GM03348 (cell line): ENCODE measurements at places on chromosomes 1 and 21.

GRCh38 chr1:6476483-6476882 lies 10.5 kb upstream of the TNFRSF25 start:
- no peak for DNase-seq

- peak; percentile 71 for DNase-seq
These were observed 2.6 kb downstream of the PABPC4 start for GRCh38 chr1:39573736-39574624.

DNA sequence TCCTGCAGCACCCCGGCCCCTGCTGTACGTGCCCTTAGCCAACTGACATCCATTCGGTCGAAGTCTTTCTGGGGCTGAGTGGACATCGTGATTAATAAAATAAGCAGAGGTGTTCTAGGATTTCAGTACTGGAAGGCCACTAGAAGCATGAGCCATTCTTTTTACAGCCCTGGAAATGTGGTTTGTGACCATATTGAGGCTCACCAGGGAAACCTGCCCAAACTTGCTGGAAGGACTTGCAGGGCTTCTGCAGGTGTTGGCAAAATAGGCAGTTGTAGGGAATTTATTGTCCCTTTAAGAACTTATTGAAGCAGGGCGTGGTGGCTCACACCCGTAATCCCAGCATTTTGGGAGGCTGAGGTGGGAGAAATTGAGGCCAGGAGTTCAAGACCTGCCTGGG lies 80.8 kb downstream of the DOP1B start:
- DNase-seq: no peak

DNA sequence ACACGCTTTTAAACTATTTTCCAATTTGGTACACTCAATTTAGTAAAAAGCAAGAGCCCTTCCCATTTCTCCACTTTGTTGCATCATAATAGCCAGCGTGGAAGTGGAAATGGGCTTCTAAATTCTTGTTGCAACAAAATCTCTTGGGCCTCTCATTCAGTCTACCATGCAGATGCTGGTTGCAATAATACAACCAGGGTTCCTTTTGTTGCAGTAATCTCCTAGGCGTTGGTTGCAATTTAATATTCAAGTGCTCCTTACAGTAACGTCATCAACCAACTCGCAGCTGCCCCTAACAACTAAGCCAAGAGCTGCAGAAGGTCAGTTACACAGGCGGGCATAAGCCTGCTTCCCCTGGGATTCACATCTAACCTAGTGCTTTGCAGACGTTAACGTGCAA lies 2.7 kb upstream of the HDGF start:
- DNase-seq: no peak

- no peak for DNase-seq
These were observed 114.8 kb downstream of the TYW3 start for GRCh38 chr1:74847715-74848114.

DNA sequence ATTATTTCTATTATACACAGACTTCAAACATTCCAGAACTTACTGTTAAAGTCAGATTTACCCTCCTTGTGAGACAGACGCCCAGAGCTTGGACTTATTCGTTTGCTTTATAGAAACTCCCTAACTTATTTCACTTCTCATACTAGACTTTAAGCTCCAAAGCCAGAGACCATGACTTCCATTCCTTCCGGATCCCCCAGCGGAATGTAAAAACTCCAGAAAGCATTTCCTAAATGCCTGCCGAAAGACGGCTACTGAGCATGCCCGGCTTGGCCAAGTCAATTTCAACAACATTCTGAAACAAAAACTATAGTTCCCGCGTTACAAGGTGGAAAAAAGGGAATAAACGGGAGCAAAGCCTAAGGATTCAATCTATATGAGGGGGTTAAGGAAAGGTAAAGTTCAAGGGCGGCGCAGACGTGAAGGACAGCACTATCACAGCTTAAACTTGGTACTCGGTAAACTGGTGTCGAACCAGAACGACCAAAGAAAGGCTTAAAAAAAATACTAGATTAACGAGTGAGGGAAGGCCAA lies 1.1 kb downstream of the USP48 start:
- peak; percentile 61 for DNase-seq

DNA sequence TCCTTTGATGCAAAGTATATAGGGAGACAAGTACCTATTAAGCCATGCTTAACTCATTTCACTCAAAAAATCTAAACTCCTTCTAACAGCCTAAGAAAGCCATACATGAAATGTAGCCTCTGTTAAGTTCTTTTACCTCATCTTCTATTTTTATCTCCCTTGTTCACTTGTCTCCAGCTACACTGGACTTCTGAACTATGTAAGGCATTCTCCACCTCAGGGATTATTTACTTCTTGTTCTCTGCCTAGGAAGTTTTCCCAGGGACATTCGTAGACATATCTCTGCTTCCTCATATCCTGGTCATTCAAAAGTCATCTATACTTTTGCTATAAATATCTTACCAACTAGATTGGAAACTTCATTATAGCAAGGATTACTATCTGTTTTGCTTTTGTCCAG lies 96.9 kb downstream of the COP1 start:
- peak; percentile 3 for DNase-seq

DNA sequence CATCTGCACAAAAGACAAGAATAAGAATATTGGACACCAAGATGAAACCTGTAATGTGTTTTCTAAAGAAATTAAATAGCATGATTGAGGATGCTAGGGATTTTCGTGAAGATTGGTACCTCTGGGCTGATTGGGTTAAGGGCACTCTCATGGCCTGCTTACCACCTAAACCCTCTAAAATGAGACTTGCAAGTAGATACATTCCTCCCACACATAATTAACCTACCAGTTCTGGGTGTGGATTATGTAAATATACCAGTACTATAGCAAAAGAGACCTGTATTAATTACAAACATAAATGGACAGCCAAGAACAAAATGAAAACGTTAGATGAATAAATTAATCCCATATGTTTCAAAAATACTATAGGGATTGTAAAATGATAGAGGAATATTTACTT lies 1069.6 kb upstream of the B3GALT2 start:
- DNase-seq: no peak

DNA sequence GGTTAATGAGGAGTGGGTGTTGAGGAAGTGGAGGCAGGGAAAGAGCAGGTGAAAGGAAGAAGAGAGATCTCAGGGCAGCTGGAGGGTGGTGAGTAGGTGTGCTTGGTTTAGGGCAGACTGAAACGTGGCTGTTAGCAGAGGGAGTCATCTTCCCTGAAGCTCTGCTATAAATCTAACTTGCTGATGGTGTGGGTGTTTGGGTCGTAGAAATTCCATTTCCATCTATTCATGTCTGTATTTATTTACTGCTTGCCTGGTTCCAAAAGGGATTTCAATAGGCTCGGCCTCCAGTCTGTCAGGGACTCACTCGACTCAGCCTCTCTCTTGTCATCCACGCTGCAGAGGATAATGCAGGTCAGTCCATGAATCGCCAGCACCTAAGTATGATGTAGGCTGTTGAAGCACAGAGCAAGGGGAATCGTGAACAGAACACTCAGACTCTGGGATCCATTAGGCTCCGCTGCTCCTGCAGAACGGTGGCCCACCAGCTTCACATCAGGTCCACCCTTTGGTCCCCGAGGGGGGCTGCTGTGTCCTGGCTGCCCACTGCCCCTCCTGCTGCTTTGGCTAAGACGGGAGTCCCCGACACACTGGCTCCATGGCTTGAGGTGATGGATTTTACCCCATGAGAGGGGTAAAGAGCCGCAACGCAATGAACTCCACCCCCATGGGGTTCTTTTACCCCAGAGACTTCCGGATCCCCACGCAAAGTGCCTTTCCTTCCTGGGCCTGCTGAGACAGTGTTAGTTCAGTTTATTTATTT lies 156.2 kb downstream of the RHOU start:
- no peak for DNase-seq

- DNase-seq: no peak
These were observed 143.2 kb downstream of the PTPRU start for GRCh38 chr1:29379443-29380073.

DNA sequence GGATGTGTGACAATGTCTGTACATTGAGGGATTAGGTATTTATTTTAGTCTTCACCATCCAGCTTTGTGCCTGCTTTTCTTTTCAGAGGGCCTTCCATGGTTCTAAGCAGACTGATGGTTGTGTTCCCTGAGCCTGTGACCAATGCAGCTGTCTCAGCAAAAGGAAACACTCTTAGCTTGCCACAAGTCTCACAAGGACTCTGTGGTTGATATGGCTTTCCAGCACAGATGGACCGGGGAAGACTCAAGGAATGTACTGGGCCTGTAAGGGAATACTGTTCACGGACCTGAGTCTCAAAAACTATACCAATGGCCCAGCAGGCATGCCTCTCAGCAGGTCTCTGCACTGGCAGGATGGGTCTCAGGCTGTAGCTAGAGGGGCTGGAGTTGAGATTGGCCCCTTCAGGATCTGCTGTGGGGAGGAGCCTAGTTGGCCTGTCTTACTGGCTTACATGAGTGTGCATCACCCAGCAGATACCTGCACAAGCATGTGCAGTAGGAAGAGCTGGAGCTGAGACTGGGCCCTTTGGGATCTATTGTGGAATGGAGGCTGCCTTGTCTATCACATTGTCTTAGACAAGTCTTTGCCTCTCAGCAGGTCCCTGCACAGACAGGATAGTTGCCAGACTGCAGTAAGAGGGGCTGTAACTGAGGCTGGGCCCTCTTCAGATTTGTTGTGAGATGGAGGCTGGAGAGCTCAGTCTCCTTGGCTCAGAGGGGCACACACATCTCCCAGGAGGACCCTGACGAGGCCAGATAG lies 52.0 kb upstream of the PDC start:
- no peak for DNase-seq

- DNase-seq: no peak
These were observed 12.5 kb downstream of the HAO2 start for GRCh38 chr1:119380983-119381662.

DNA sequence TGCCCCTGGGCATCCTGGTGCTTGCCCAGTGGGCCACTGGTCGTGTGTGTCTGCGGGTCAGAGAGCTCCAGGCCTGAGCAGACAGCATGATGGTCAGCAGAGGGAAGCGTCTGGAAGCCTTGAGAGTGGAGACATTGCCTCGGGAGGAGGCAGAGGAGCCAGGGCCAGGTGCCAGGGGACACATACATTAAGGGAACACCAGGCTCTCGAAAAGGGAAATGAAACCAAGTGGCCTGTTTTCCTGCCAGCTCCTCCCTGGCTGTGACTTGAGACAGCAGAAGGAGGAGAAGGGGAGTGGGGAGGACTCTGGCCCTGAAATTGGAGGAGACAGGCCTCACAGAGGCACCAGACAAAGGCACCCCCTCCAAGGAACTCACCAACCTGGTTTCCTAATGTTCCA lies 62.4 kb upstream of the LRP8 start:
- no peak for DNase-seq

- peak; percentile 27 for DNase-seq
These were observed 118.9 kb downstream of the ATF6 start for GRCh38 chr1:161885003-161885402.

GRCh38 chr1:225598847-225599246 lies 54.1 kb downstream of the ENAH start:
- no peak for DNase-seq

DNA sequence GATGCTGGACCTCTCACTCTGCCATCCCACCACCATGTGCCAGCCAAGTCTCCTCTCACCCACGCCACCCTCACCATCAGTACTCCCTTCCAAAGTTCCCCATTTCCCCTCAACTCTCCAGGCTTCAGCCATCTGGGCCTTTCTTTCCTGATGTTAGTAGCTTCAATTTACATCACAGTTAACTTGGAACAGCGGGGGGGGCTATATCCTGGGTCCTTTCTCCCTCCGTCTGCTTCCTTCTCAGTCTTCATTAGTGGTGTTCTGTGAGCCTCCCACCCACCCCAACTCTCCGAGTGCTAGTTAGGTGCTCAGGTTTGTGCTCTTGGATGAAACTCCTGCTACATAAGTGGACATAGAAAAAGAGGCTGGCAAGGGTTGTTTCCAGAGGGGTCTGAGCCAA lies 31.9 kb downstream of the KCNC4 start:
- DNase-seq: no peak

DNA sequence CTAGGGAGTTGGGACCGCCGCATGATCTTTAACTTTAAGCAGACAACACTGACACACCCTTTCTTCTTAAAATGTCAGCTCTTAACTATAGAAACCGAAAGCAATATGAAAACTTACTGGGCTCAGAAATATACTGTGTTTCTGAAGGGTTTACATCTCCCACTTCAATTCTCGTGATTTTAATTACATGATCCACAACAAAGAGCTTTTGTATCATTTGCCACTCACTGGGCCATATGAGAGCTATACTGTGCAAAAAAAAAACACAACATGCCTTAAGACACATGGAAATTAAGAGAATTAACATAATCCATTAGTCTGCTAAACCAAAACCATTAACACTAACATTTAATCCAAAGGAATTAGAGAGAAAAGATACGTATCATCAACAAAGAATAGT lies 35.0 kb upstream of the RAP1GAP start:
- no peak for DNase-seq

- peak; percentile 64 for DNase-seq
These were observed 8.5 kb downstream of the KYAT3 start for GRCh38 chr1:88983791-88984559.

DNA sequence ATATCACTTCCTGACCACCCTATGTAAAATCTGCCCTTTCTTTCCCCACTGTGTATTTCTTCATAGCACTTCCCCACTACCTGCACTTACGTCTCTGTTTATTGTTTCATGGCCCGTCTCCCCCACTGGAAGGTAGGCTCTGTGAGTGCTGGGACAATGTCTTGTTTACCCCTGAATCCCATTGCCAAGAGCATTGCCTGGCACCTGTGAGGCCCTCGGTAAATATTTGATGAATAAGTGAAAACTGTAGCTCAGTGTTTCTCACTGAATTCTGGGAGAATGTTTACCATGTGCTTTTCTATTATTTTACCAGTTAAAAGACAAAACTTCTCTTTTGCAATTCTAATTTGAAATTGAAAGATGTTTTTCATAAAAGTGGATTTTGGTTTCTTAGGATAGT lies 11.8 kb downstream of the NFASC start:
- DNase-seq: no peak

DNA sequence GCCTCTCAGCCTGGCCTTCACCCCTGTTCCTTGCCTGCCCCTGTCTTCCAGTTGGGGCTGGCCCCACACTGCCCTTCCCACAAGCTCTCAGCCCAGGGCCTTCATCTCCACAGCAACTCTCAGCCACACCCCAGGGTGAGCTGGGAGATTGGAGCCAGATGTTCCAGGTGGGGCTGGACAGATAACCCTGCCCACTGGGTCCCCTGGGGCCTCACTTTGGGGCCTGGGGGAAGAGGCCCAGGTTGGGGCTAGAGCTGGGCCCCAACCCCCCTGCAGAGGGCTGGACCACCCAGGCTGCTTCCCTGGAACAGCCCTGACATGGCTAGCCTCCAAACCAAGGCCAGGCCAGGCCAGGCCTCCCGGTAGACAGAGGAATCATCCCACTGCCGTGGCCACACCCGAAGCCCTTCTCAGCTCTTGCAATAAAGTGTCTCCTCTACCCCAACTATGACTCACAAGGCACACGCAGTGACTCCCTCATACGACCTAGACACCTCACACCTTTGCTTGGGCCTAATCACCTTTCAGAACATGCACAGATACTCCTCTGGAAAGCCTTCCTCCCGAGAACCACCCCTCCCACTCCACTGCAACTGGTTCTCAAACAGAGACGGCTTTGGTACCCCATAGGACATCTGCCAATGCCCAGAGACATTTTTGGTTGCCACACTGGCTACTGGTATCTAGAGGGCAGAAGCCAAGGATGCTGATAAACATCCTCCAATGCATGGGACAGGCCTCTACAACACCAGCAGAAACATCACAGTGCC lies 22.2 kb downstream of the SLC2A1 start:
- DNase-seq: peak; percentile 79
